Stimulated activated naive CD4-positive, alpha-beta T cell treated with Interleukin-2 at 50 U/mL for 16 hours (primary cell): ENCODE measurements at places on chromosomes 6 and 20.

- DNase-seq, result no peak
Measured at GRCh38 chr6:130190701-130191690, 31.8 kb downstream of the SAMD3 start.

DNA sequence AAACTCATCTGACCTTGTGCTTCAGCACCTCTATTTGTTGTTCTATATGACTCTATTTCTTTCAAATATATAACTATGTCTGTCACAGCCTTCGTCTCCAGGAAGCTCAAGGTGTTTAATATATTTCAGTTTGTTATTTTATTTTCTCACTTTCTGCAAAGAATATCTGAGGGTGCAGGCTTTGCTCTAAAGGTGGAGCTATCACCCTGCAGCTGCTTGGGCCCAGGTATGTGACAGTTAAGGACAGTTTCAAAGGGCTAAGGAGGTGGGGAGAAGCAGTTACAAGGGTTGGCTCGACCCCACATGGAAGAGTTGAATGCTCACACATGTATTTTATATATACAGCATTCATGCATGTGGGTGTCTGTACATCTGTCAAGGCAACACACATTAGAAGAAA, 405.6 kb downstream of the BTBD9 start:
- DNase-seq, result no peak

DNA sequence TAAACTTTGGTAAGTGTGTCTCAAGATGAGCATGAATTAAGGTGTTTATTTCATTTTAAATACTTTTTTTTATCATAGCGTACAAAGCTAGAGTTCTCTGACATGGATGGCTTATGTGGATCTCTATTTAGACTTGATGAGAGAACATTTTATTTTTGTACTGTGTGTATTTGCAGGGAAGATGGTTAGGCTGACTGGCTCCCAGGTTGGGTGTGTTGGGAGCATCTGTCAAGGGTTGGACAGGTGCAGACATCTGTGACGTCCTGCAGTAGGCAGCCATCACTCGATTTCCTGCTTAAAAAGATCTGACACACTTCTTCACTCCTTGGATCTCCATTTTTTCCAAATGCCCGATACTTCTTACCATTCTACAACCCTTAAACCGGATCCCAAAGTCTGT, 221.9 kb upstream of the QKI start:
- DNase-seq, result no peak

GRCh38 chr6:124795643-124796463, 166.4 kb upstream of the RNF217 start:
- no peak for DNase-seq

DNA sequence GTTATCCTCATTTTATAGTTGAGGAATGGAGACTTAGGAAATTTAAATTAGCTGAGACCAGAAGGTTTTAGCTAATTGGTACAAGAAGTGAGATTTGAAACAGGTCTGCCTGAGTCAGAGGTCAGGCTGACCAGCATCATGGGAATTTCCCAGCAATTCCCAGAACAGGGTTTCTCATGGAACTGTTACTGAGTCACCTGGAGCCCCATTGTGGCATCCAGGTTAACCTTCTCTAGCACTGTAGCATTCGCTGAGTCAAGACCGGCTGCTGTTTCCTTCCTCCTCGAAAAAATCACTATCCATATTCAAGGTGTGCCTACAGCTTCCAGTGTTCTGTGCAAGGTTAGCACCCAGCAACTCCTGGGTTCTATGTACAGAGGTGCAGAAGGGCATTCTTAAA, 238.0 kb upstream of the MAN1A1 start:
- no peak for DNase-seq

GRCh38 chr6:126127659-126128058, 141.3 kb downstream of the TRMT11 start:
- DNase-seq, result no peak
